Fibroblast of upper back skin (primary cell): ENCODE measurements at places on chromosomes 6 and 20.

GRCh38 chr6:10569392-10570127 lies 48.4 kb downstream of the GCNT2 start:
- no peak for DNase-seq

DNA sequence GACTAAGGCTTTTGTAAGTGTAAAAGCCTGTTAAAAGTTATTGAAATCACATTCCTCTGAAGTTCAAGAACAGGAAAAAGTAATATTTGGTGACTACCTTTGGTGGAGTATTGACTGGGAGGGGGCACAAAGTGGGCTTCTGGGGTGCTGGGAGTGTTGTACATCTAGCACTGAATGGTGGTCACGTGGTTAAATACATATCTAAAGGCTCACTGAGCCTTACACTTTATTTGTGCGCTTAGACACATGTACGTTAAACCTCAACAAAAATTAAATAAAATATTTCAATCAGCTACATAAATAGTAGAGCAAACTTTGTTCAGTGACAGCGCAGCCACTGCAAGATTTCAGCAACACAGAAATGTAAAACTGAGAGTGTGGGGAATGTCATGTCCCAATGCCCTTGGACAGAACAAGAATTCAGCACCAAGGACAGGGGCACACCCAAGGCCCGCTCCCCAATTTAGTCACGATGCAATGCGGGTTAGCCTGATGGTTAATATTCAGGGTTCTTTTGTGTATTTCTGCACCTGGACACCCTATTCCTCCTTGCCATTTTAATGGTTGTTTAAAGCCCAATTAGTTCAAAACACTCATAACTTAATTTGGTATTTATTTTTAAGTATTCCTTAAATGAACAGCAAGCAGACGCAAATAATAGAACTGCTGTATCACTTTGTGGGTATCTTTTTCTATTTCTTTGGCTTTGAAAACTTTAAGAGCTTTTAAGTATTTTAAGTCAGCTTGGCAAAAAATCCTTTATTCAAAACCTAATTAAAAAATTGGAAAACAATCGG lies 37.4 kb downstream of the ANGPT4 start:
- peak; percentile 25 for DNase-seq

DNA sequence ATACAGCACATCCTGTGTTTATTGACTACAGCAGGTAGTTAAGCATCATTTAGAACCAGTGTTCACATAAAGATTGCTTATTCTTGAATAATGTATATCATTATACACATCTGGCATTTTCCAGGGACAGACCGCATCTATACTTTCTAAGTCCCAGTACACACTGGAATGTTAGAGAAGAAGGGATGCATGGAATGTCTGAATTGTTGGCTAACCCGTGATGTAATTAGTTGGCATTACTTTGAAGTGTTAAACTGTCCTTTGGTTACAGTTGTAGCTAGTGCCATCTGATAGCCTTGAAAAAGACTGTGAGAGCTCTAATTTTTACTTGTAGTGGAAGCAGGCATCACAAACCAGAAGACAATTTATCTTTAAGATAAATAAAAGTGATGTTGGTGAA lies 29.8 kb upstream of the MCHR2 start:
- peak; percentile 11 for DNase-seq

- no peak for DNase-seq
Observed at GRCh38 chr20:50289581-50289980, 99.0 kb downstream of the CEBPB start.

- DNase-seq: no peak
Observed at GRCh38 chr6:88609983-88610382, 353.4 kb downstream of the RNGTT start.

DNA sequence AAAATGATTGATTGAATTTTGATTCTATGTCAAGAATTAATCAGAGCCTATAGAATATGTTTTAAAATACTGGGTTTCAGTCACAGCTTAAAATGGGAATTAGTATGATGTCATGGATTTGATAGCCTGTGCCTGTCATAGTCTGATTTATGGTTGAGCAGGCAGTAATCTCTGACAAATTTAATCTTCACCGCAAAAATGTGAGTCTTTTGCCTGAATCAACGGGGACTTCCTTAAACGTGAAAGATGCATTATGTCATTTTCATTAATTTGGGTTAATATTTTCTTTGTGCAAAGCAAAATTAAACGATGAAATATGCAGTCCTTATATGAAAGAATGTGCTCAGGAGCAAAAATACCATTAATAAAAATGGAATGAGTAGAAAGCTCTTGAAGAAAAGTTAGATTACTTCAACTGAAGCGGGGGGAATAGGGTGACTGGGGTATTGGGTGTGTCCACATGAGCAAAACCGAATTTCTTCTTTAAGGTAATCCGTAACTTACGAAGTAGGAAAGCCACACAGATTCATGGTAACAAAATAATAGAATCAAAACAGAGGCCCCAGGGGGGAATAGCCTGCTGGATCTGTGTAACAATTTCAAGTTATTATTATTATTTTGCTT lies 339.6 kb upstream of the NOX3 start:
- DNase-seq: peak; percentile 28

DNA sequence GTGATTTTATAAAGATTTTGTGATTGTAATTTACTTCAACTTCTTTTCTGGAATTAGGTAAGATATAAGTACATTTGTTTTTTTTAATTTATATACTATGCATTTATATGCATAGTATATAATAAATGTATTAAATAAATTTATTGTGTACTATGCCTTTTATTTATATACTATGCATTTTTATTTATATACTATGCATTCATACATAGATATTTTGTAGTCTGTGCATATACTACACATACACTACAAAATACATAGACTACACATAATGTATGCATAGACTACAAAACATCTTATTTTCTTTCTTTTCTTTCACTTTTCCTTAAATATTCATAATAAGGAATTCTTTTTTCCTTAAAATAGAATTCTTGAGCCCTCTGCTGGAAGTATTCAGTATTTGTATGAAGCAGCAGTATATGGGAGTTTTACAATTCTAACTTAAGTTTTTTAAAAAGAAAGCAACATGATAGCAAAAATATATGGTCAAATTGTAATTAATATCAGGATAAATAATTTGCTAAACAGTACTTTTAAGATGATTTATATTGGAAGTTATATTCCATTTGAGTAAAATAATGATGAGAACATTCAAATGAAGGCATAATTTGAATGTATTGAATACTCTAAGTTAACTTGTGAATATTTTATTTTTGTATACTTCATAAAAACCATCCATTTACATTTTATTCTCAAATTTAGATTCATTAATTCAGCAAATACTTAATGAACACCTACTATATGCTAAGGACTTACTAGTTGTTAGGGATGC lies 129.3 kb downstream of the KLHL32 start:
- peak; percentile 13 for DNase-seq

DNA sequence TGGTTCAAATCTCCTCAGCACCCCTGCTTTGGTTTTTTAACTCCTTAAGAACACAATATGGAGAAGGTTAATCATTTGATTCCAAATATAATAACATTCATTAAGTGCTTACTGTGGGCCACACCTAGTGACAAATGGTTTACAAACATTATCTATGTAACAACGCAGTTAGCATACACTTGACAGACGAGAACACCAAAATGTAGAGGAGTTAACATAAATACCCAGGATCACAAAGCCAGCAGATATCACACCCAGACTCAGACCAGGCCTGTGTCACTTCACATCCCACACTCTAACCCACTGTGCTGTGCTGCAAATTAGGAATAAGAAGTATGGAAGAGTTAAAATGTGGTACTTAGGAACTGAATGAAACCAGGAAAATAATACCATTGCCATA lies 82.9 kb downstream of the AGPAT4 start:
- no peak for DNase-seq

GRCh38 chr6:163984124-163984936 lies 569.8 kb downstream of the QKI start:
- DNase-seq: peak; percentile 24

- DNase-seq: peak; percentile 4
Observed at GRCh38 chr6:166825553-166826145, 130.7 kb downstream of the RNASET2 start.

DNA sequence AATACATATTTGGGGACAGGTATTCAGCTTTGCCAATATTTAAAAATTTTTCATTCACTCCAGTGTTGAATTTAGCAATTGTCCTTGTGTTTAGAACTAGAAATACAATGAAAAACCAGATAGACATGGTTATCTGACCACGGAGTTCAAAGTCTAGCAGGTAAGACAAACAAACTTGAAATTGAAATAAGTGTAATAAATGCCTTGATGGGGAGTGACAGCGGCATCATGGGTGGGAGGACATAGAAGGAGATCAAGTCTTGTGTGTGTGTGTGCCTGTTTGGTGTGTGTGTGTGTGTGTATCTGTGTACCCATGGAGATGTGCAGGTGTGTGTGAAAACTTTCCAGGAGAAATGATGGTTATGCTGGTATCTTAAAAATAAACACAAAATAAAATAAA lies 750.0 kb upstream of the CITED2 start:
- no peak for DNase-seq

DNA sequence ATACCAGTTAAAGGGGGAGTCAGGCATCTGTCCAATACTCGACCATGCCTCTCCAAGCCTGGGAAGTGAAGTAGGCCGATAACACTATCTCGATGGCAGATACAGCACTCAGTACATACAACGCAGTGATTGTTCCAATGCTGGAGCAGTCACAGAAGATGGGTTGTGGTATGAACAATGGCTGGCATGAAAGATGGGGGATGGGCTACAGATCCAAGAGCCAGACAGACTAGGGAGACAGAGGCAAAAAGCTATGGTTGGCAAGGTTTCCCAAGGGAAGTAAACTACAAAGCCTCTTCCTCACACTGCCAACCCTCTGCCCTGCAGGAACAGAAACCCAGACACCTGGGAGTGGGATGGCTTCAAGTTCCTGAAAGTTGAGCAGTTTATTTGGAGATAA lies 19.2 kb downstream of the FKBP1A start:
- DNase-seq: no peak

GRCh38 chr6:34055223-34055933 lies 90.5 kb downstream of the GRM4 start:
- DNase-seq: peak; percentile 53

- no peak for DNase-seq
Observed at GRCh38 chr6:17700421-17701416, 6.0 kb downstream of the NUP153 start.

DNA sequence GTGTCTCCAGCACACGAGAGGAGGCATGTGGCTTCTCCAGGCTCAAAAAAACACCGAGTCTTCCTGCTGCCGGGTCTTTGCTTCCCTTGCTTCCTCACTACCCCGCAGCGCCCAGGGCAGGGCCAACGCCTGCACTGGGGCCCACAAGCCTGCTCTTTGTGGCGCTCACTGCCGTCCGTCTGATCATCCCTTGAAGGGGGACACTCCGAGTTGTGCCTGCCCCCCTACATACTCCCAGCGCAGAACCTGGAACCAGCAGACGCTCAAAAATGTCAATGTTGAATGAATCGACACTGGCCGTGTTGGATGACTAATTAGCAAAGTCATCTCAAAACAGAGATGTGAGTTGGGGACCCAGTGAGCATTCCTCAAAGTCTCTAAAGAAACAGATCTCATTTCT lies 8.1 kb upstream of the ARFGAP1 start:
- no peak for DNase-seq

DNA sequence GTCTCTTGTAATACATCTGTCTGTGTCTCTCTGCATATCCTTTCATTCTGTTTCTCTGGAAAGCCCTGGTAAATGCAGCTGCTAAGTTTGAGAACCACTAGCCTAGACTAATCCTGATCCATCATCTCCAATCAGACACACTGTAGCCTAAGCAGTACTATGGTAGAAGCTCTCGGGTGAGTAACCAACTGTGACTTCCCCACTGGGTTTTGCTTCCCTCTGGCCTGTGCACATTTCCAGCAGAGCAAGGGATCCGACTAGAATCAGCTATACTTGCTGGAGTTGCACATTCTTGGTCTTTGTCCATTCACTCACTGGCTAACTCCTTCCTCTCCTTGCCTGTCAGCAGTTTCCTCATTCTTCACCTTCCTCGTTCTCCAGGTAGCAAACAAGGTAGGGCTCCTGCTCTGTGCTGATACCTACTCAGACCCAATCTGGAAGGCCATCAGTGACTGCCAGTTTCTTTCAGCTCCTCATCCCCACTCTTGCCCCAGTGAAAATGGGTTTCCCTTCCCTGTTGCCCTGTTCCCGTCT lies 184.2 kb downstream of the PLCB4 start:
- DNase-seq: no peak

DNA sequence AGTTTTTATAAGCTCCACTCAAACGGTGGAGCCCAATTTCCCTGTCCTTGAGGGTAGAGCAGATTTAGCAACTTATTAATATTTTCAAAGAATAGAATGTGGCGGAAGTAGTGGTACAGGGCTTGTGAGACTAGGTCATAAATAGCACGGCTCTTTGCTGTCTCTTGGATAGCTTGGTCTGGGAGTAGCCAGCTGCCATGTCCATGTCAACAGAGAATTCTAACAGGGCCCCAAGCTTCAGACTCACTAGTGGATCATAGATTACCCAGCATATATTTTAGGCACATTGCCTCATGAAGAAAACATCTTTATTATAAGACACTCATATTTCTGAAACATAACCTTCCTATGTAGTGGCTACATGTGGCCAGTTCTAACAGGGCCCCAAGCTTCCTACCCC lies 755.7 kb downstream of the HDGFL1 start:
- DNase-seq: no peak

DNA sequence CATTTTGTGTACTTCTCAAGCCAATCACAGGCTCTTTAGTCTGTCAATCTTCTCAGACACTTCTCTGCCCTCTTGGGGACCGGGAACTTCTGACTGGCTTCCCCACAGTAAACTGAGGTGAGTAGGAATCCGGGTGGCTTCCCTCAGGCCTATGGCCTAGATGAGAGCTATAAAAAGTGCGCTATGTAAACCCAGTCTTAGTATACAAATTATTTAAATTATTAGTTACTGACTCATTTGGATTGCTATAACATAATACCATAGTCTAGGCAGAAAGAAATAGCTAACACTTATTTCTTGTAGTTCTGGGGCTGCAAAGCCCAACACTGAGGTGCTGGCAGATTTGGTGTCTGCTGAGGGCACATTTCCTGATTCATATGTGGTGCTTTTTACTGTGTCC lies 109.2 kb upstream of the MCHR2 start:
- no peak for DNase-seq

GRCh38 chr20:46765506-46766120 lies 56.2 kb downstream of the SLC2A10 start:
- DNase-seq: no peak

- no peak for DNase-seq
Observed at GRCh38 chr6:160298121-160298520, 39.5 kb upstream of the SLC22A2 start.

DNA sequence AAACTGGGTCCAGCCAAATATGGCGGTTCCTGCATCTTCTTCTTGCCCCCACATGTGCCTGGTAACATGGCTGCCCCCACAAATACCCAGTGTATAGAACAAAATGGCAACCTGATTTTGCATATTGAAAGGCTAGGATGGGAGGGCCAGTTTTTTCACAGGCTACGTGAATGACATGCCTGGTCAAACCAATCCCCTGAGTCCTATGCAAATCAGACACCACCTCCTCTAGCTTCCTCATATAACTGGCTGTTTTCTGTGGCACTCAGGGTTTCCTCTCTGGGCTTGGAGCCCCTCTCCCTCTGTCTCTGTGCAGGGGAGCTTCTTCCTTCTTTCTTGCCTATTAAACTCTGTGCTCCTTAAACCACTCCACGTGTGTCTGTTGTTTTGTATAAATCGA lies 372.1 kb downstream of the KIF16B start:
- no peak for DNase-seq

GRCh38 chr6:135675862-135676261 lies 175.6 kb upstream of the PDE7B start:
- DNase-seq: peak; percentile 58

GRCh38 chr20:62697468-62697912 lies 11.1 kb upstream of the NTSR1 start:
- no peak for DNase-seq
